ENCODE measurements at places on chromosomes 4 and X.

GRCh38 chrX:120536061-120536460 is 24.7 kb downstream of the CUL4B start:
- DNase-seq, result no peak

DNA sequence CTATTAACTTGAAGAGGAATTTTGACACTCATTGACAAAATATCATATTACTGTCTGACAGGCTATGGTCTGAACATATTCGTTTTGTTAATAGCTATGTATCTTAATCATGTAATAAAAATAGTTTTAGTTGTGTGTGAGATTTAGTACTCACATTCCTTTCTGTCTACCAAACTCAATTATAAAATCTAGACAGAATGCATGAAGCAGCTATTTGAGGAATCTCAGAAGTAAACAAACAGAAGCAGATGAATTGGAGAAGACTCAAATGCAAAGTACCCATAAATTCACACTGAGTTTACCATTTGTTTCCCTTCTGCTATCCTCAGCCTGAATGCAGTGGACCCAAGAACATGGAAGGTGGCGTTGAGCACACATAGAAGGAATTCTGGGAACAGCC is 841.6 kb upstream of the AADAT start:
- DNase-seq, result no peak

GRCh38 chr4:188434643-188435042 is 295.4 kb downstream of the TRIML1 start:
- DNase-seq, result no peak

- no peak for DNase-seq
Observed at GRCh38 chr4:113189546-113189945, 140.1 kb downstream of the ANK2 start.

GRCh38 chr4:181637186-181638105 is 605.8 kb upstream of the TENM3 start:
- no peak for DNase-seq

GRCh38 chrX:107565931-107566603 is 62.2 kb upstream of the PRPS1 start:
- no peak for DNase-seq

- DNase-seq, result no peak
Observed at GRCh38 chrX:152872522-152872921, 25.3 kb upstream of the ZNF185 start.

GRCh38 chrX:134139090-134139489 is 97.9 kb upstream of the CCDC160 start:
- DNase-seq, result no peak

GRCh38 chr4:182918791-182919302 is 1.7 kb upstream of the DCTD start:
- no peak for DNase-seq

- no peak for DNase-seq
Observed at GRCh38 chrX:112946227-112946626, 105.6 kb upstream of the AMOT start.

GRCh38 chr4:121584836-121585235 is 111.9 kb downstream of the ANXA5 start:
- DNase-seq, result no peak

DNA sequence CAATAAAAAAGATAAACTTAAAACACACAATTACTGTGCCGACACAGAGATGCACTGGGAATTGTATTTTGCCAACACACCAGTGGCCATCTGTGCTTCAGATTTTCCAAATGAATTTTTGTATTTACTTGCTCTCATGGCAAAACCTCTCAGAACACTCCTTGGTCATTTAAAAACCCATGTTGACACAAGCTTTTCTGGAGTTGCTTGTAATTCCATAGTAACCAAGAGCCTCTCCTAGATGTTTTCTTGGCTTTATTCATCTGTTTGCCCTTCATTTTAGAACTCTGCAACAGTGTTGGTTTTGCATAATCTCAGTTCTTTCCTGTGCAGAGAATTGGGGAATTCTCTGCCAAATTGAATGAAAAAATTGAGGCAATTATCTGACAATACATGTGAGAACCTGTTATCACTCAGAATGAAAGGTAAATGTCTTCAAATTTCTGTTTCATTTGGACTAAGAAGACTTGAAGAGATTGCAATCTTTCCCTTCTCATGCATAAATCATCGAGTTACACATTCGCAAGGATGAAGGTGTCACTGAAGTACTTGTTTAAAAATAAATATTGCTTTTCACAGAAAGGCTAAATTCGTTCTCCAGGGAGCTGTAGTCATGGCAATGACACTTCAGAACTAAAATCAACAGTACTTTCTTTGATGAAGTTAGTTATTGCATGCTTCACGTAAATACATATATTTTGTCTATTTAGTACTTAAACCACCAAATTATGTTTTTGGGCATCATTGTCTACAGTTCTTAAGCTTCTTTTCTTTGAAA is 301.8 kb upstream of the CTSO start:
- no peak for DNase-seq

DNA sequence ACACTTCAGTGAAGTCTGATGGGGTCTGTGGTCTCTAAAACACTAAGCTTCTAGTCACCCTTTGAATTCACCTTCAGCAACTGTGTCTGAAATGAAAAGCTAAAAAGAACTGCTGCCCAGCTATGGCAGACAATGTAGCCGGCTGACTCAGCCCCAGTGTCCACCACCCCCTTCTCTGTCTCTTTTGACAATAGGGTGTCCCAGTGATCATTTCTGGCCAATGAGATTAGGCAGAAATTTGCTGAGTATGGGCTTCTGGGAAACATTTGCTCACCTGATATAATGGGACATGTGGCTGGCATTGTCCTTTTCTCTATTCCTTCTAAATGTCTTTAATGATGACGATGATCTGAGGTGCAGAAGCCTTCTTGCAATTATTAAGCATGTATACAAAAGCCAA is 20.6 kb downstream of the IGFBP7 start:
- no peak for DNase-seq

- peak; percentile 42 for DNase-seq
Observed at GRCh38 chrX:71533851-71534561, 1.1 kb downstream of the OGT start.

DNA sequence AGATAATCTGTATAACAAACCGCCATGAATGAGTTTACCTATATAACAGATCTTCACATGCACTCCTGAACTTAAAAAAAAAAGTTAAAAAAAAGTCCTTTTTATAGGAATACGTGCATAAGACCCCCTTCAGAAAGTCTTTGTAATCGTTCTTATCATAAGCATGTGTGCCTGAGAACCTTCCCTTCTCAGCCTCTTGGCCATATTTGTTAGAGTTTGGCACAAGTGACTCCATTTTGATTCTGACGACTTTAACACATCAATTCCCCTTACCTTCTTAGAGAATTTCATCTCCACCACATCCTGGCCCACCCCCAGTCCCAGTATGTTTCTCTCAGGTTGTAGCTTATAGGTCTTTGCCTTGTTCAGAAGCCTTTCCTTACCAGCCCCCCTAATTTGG is 16.0 kb upstream of the ANXA5 start:
- DNase-seq, result no peak

DNA sequence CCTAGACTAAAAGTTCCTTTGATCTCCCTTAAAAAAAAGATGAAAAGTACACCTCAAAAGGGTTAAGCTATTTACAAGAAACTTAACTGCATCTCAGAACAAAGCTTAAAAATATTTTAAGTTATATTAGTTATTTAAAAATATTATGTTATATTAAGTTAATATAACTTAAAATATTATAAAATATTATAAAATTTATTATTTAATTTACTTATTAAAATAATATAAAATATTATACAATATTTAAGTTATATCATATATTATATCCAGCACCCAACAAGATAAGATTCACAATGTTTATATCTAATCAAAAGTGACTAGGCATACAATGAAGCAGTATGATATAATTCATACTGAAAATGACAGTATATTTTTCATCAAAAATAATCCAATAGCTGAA is 296.9 kb downstream of the DCHS2 start:
- DNase-seq, result no peak

DNA sequence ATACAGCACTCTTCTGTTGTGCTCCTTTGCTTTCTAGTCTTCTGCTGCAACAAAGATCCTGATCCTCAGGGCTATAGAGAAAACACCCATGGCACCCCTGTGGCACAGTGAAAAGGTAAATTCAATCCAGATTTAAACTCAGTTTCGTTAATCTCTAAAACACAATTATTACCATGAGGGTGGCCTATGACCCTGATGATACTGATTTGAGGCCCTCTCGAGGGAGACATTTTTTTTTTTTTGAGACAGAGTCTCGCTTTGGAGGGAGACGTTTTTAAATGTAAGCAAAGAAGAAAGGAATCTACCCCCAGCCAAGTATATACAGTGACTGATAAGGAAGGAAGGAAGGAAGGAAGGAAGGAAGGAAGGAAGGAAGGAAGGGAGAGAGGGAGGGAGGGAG is 967.8 kb upstream of the DIAPH2 start:
- DNase-seq, result no peak

DNA sequence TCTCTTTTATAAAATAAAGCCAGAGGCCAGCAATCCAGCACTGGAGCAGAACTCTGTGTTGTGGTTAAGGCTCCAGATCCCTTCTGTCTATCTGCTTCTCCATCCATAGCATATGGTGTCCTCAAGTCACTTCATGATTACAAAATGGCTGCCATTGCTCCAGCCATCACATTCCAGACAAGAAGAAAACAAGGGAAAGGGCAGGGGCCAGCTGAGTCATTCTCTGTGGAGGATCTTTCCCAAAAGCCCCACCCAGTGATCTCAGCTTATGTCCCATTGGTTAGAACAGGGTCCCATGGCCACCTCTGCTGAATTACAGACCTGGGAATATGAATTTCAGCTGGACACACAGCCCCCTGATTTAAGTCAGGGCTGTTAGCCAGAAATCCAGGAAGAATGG is 34.1 kb upstream of the MAN2B2 start:
- no peak for DNase-seq

DNA sequence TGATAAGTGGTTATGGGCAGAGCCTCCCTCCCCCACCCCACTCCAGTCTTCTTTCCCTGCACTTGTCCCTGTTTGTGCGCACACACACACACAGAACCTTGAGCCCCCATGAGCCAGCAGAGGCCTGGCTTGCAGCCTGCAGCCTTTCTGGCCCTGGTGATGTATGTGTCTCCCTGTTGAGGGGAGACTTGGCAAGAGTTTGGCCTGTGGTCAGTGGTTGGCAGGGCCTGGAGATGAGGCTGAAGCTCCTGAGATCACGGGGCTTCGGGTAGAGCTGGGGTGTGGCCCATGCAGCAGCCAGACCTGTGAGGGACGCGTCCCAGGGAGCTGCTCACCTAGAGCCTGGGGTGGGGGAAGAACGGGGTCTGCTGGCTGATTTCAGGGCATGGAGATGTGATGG is 2.3 kb downstream of the GPR173 start:
- DNase-seq, result no peak

- DNase-seq, result no peak
Observed at GRCh38 chr4:83759611-83760010, 223.7 kb downstream of the GPAT3 start.

GRCh38 chr4:23768541-23768940 is 121.3 kb downstream of the PPARGC1A start:
- DNase-seq, result no peak

- DNase-seq, result no peak
Observed at GRCh38 chr4:16480011-16480410, 253.7 kb upstream of the TAPT1 start.

DNA sequence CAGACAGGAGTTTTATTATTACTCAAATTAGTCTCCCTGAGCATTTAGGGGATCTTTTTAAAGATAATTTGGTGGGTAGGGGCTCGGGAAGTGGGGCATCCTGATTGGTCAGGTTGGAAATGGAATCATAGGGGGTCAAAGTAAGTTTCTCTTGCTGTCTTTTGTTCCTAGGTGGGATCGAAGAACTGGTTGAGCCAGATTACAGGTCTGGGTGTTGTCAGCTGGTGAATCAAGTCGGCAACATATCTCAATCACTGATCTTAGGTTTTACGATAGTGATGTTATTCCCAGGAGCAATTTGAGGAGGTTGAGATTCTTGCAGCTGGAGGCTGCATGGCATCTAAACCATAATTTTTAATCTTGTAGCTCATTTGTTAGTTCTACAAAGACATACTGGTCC is 629.5 kb upstream of the AMOT start:
- DNase-seq, result no peak

DNA sequence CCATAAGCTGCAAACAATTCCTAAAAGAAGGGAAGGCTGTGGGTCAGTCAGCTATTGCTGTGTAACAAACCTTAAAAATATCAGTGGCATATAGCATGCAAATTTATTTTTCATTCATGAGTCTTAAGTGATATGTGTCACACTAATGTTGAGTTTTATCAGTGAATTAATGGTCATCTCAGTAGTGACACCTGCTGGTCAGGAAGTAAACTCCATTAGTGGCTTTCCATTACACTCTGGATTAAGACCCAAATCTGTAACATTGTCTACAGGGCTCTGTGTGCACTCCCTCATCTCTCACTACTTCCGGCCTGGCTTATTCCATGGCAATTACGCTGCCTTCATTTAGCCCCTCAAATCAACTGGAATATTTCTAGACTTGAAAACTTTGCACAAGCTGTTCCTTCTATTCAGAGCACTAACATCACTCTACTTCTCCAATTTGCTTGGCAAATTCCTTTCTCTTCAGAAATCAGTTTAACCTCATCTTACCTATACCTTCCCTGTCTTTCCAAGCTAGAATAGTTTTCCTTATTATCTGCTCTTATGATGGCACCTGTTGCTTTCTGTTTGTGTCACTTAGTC is 217.3 kb upstream of the TAPT1 start:
- DNase-seq, result no peak

DNA sequence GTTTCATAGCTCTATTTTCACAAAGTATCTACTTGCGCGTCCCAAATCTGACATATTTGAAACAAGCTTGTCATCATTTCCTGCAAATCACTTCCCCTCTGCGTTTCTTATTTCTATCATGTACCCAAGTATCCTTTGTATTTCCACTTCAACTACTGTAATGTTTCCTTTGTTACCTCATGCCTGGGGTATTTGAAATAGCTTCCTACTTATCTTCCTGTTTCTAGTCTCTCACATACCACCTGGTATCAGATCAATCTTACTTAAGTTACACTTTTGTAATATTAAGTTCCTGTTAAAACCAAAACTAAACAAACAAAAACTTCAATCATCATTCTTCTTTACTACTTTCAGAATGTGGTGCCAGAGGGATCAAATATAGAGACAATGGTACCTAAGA is 93.6 kb upstream of the SMAD1 start:
- DNase-seq, result no peak

GRCh38 chrX:38558686-38559085 is 2.7 kb upstream of the TSPAN7 start:
- DNase-seq, result no peak

DNA sequence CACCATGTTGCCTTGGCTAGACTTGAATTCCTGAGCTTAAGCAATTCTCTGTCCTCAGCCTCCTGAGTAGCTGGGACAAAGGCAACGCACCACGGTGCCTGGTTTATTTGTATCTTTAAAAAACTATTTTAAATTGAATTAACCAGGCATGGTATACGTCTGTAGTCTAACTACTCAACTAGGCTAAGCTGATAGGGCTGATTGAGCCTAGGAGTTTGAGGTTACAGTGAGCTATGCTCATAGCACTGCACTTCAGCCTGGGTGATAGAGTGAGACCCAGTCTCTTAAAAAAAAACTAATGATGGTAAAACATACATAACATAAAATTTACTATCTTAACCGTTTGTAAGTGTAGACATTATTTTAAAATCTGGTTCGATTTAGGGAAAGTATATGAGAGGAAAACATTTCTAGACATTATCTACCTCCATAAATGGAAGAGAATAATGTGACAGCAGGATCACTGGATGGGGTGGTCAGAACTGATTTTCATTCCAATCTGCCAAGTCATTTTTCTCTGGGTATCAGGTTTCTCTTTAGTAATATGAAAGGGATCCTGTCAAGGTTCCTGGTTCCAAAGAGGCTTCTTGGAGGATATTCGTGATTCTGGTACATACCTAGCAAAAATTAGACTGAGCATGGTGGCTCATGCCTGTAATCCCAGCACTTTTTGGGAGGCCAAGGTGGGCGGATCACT is 8.7 kb upstream of the ITGB1BP2 start:
- DNase-seq, result no peak

Data from stimulated activated CD4-positive, alpha-beta T cell treated with anti-CD3 and anti-CD28 coated beads, Interleukin-4, amount 100 ng/mL, for 1 hour (primary cell).